ENCODE measurements at places on chromosomes 2 and 18.

DNA sequence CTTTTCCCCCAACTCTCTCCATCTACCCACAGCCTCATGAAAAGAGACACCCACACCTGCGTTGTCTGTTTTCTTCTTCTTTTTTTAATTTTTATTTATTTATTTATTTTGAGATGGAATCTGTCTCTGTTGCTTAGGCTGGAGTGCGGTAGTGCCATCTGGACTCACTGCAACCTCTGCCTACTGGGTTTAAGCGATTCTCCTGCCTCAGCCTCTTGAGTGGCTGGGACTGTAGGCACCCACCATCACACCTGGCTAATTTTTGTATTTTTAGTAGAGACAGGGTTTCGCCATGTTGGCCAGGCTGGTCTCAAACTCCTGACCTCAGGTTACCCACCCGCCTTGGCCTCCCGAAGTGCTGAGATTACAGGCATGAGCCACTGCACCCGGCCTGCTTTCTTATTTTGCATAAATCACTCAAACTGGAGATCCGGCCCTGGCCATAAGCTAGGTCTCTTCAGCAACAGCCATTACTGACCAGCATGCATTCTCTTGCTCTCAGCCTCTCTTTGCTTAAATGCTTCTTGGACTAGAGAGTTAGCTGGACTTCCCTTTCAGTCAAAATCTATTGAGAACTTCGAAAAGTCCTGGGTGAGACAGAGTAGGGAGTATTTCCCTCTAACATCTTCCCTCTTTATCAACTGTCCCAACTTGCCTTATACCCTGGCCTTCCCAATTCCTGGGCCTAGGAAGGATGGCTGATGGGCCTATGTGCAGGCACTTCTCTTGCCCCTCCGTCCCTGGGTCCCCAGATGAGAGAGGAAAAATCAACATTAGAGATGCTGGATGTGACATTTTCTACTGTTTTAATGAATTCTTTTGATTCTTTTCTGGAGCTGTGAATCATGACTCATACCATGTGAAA, 27.3 kb downstream of the MYCN start:
- DNase-seq = no peak

DNA sequence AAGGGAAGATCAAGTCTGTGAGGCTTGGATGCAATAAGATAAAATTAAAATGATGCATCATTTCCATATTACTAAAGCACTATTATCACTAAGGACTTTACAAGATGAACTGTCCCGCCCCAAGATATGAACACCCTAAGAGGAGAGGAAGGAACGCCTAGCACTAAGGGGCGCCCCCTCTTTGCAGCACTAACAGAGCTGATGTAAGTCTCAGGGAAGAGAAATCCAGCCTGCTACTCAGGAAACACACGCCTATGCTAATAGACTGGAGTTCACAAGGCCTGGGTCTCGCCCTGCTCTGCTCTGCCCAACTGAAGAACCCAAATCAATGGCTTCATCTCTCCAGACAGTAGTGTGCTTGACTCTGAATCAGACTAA, 6.1 kb downstream of the INO80C start:
- no peak for DNase-seq

GRCh38 chr2:239594019-239594771, 193.4 kb upstream of the HDAC4 start:
- no peak for DNase-seq

DNA sequence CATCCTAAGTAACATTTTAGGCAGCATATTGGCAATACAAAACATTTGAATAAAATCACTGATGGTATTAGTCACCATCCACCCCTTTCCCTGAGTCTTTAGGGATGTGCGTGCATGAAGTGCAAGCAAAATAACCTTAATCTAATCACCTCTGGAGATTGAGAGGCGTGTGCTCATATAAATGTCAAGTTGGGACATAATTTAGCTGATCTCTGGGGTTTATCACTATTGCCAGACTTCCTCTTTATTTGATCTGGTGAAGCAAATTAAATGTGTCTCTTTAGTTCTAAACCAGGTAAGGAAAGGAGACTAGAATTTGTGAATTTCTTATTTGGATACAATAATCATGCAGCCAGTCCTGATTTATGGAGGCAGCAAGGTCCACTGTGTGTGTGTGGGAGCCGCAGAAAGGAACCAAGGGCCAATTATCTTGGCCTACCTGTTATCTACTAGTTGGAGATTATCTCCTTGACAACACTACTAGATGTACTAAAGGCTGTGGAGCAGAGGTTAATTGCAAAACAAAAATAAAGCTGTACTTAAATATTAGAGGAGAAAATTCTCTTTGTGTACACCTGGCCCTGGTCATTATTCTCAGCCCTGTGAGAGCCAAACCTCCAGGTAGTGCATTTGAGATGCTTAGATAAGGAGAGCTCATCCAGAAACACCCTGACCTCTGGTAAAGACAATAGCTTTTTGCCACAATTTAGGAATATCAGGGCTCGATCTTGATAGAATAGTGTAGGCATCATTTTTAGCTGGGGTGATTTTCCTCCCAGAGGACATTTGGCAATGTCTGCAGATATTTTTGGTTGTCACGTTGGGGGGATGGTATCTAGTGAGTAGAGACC, 78.2 kb downstream of the HRH4 start:
- no peak for DNase-seq

- no peak for DNase-seq
Measured at GRCh38 chr2:221276033-221276432, 296.1 kb downstream of the EPHA4 start.

DNA sequence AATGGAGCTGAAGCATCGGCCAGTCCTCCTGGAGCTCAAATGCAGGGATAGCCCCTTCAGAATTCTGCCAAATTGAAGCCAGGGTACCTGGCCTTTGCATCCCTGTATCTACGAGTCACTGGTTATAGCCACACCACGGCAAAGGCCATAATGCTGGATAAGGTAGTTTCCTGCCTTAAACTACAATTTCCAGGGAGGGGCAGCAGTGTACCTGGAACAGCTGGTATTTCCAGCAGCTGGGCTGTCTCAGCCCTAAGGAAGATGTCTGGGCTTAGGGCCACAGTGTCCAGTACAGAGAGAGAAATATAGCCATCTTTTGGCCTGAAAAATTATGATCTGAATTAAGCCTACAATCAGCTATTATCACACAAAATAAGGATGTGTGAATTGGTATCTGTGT, 180.3 kb downstream of the GCA start:
- no peak for DNase-seq

DNA sequence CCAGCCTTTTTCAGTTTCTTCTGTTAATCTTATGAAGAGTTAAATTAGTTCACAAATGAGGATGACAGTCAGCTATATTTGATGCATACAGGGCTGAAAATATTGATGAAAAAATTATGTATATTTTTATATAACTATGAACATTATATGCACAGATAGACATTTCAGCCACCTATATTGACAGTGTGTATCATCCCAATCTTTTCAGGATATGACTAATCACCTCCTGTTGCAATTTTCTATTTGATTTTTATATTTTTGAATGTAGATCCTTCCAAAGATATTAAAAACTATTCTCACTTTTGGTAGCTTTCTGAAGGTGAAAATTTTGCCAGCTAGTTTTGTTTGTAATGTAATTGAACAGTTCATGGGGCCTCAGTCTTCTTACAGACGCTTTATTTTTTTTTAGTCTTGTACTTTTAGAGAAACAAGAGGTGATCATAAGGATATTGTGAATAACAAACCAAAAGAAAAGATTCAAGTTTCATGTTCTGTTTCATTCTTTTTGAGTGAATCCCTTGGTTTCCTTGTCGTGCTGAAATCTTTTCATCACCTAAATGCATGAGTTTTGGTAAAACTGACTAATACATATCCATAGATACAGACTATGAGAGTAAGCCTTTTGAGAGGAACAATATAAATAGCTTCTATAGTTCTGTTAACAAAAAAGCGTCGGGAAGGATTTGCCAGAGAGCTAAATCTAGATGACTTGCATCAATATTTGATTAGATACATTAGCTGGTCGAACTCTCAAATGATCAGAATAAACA, 123.1 kb downstream of the ARHGAP15 start:
- DNase-seq = no peak

- no peak for DNase-seq
Measured at GRCh38 chr2:32168513-32168912, 2.8 kb downstream of the SLC30A6 start.

- no peak for DNase-seq
Measured at GRCh38 chr18:67241299-67241698, 275.2 kb downstream of the DSEL start.

DNA sequence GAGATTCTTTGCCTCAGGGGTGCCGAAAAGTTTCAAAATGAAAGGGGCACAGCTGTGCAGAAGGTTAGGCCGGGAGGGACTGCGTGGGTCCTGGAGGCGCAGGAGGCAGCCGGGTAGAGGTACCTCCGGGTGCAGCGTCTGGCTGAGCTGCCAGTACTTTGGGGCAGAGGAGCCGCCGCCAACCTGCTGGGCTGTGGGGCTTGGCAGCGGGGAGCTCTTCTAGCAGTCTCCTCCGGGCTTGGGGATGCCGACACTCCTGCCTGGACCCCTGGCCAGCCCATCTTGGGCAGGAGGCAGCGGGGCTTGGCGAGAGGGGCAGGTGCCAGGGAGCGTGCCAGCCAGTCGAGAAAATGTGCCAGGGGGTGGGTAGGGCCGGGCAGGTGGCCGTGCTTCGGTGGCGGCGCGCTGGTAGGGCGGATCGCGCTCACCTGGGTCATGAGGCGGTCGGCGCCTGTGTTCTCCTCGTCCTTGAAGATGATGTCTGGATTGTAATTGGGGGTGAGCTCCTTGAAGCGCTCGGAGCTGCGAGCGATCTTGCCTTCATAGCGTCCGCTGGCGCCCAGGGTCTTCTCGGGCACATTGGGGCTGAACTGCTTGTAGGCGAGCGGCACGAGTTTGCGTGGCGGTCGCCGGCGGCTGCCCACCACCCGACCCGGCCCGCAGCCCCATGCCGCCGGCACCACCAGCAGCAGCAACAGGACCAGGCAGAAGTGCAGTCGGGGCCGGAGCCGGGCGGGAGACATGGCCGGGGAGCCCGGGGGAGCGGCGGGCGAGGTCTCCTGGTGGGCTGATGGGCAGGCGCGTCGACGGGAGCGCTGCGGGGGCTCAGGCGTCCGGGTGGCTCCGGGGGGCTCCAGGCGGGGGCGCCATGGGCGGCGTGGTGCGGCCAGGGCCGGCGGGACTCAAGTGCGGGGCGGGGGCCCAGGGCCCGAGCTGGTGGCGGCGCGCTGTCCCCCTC, 717 bp downstream of the IHH start:
- no peak for DNase-seq

GRCh38 chr2:75548036-75548573, 12.6 kb downstream of the EVA1A start:
- peak; percentile 41 for DNase-seq

DNA sequence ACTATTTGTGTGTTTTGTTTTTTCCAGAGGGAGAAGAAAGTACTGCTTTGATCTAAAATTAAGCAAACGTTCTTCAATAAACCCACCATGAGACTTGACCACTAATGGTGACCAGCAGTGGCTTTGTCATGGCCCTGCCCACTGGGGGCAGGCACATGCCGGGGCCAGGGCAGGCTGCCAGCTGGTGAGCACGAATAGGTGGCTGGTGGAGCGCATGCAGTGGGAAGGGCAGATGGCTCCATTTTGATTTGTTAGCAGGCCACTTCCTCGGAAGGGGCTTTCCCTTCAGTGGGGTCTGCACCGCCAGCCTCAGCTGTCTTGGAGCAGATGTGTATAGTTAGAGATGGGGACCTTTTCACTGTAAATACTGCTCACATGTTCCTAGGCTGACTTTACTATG, 277.1 kb downstream of the SOX11 start:
- no peak for DNase-seq

DNA sequence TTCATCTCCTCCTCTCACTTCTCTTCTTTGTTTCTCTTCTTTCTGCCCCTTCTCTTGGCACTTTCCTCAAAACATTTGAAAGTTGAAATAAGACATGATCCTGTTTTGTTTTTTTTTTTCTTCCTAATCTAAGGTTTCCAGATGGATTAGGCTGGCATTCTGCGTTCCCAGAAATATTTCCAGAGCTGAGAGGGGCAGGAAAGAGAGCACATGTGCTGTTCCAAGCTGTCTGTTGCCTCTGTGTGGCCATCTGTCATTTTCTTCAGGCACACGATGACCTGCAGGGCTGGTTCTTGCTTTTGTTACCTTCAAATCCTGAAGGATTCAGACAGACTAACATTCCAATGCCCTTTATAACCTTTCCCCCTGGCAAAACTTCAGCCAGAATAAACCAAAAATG, 142.9 kb downstream of the RNF144A start:
- DNase-seq = no peak

All from adipocyte (in vitro differentiated cells).